ENCODE measurements at places on chromosomes 13 and 19.
A peak's percentile ranks its signal among the peaks of the same experiment; 100 is the strongest.

GRCh38 chr19:51593138-51593890 is 22.2 kb downstream of the ZNF175 start:
- DNase-seq, result no peak

GRCh38 chr19:48963371-48964204 is 1.5 kb upstream of the FTL start:
- peak; percentile 57 for DNase-seq

GRCh38 chr19:2385053-2385721 is 25.1 kb downstream of the TMPRSS9 start:
- no peak for DNase-seq

- DNase-seq, result no peak
These were observed 106.8 kb downstream of the STOML3 start for GRCh38 chr13:38883783-38884182.

DNA sequence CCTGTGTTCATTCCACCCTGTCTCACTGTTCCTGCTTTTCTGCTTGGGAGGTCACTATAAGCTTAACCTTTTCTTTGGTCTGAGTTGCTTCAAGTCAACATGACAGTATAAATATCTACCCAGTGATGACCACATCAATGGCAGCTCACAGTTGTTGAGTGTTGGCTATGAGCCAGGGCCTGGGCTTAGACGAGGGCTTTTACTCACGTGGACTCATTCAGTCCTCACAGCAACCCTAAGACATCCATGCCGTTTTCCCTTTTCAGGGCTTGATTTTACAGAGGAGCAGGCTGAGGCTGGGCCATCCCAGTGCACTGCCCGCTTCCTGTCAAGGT is 10.2 kb upstream of the CCDC97 start:
- no peak for DNase-seq

GRCh38 chr13:81171065-81171647 is 830.2 kb upstream of the SPRY2 start:
- DNase-seq, result no peak

DNA sequence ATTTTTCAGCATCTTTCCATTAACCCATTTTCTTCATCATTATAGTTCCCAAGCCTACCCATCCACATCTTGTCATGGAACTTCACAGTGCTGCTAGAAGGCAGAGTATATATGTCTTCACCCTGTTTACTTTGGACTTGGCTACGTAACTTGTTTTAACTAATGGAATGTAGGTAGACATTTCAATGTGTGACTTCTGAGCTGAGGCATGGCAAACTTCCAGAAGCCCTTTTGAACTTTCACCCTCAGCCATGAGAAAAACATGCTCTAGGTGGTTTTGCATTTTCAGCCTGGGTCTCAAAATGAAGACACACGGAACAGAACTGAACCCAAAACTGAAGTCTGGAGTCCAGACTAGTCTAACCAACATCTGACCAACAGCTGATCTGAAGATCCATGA is 3.2 kb downstream of the TEX30 start:
- no peak for DNase-seq

DNA sequence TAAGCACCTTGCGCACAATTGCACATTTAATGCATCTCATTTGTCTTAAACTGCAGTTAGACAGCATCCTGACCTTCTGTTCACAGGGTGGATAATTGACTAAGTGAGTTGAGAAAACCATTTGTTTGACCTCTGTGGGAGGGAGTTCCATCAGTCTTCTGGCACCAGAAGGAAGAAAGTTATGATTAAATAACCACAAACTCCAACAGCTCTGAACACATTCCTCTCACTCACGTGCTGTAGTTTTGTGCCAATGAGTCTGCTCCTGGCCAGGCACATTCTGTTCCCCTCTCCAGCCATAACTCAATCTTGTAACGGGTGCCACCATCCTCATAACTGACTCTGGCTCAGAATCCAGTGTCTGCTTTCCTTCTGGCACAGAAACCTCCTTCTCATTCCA is 817.2 kb downstream of the SLITRK1 start:
- DNase-seq, result no peak

GRCh38 chr13:112161521-112162301 is 94.8 kb downstream of the SOX1 start:
- DNase-seq, result no peak

- DNase-seq, result no peak
These were observed 11.1 kb downstream of the LMO7 start for GRCh38 chr13:75647126-75647784.

DNA sequence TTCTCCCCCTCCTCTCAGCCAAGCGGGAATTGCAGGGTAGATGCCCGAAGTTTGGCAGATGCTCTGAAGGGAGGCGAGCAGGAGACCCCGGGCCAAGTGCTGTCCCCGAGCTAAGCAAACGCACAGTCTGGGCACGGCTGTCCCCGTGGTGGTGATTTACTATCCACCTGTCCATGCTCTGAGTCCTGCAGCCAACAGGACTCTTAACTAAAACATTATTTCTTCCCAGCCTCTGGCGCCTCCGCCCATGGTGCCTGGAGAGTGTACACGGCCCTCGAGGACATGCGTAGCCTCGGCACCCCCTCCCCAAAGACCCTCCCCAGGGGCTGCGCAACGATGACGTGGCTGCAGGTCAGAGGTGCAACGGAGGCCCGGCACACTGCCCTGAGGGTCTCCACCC is 7.6 kb downstream of the TINCR start:
- DNase-seq, result no peak

DNA sequence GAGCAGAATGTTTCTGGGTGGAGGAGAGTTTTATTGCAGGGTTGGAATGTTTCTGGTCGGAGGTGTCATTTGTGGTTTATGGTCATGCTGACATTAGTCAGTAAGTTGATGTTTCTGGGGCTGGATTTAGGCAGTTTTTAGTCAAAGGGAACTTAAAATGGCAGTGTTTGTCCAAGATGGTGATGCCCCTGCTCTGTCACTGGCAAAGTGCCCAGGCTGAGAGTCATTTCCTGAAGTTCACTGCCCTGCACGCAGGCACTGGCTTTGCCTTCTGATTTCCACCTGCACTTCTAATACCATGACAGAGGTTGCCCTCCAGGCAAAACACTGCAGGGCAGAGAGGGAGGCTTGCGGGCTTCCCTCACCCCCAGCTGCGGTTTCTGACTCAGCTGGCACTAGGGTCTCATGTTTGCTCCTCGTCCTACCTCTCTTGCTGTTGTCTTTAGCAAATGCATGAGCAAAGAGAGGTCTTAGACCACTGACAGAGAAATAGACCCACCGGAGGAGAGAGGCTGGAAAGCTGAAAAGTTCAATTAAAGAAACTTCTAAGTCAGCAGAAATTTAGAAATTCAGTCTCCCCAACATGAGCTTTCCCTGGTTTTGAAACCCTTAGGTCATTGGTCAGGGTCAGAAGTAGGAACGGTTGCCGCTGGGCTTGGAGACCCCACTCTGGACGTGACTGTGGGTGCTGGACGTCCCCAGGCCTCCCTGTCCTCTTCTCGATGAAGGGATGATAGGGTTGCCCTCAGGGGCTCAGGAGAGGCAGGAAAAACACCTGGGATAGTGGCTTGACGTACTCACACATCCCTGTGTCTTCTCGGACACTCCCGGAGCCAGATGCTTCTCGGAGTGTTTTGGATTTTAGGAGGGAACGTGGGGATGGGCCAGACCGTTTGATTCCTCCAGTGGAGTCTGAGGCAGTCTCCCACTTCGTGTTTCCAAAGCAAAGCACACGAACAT is 26.3 kb downstream of the TMEM255B start:
- DNase-seq, result no peak

DNA sequence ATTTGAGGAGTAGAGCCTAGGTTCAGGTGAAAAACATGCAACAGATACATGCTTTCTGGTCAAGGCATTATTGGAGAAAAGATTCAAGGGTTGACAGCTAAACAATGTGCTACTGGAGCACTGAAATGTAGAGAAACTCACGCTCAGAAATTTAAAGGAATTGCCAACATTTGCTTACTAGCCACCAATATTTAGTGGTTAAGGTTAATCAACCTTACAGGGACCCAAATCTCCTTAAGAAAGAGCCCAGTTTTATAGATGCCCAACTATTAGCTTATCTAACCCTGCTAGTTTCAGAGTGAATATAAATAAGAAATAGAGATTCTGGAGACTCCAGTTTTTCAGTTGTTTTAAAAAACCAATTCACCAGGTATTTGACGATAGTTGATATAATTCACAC is 203.6 kb downstream of the DACH1 start:
- DNase-seq, result no peak

GRCh38 chr19:7924241-7924640 is 1.7 kb downstream of the CTXN1 start:
- no peak for DNase-seq

Data from stimulated activated CD4-positive, alpha-beta T cell treated with anti-CD3 and anti-CD28 coated beads, Interleukin-4, amount 100 ng/mL, for 48 hours (primary cell).